ENCODE measurements at places on chromosomes 11 and 22. TPM values are rescaled to one million over a fixed set of nuclear protein-coding genes. Genes with fewer than 3 reads are reported as not detected.

DNA sequence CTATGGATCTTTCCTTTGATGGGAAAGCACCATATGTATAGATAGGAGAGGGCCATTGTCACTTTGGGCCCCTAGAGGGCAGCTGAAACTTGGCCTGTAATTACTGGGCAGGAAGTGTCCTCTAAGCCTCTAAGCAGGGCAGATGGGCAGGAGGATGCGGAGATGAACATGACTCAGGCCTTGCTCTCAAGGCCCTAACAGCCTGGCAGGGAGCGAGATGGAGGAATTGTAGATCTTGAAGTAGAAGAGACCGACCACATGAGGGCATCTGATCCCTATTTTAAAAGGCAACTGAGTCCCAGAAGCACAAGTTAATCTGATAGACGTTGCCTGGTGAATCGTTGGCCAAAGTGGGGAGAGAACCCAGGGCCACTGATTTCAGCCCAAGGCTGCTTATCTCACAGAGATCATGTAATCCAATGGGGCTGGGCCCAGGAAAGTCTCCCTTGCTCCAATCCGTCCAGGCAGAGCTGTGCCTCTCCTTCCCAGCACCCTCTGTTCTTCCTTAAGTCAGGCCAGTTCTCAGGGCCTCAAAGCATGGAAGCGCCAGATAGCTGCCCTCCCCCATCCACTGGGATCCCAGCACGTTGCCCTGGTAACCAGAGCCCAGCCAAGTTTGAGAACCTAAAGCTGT lies 2.5 kb upstream of the SEPTIN3 start:
- no peak overlapping the region for H3K4me3 ChIP-seq
- DNase-seq, result no peak
- no peak overlapping the region for H3K27ac ChIP-seq
- no peaks in the 10 kb centered on the region for H3K4me1 ChIP-seq
- no peaks in the 10 kb centered on the region for H3K36me3 ChIP-seq

GRCh38 chr22:46083383-46084350 lies 66.7 kb upstream of the PPARA start:
- peak overlapping the region; percentile 90 for H3K27ac ChIP-seq
- DNase-seq, result peak; percentile 50
- H3K4me3 ChIP-seq, result no peak overlapping the region
- H3K4me1 ChIP-seq, result no peaks in the 10 kb centered on the region
- H3K27me3 ChIP-seq, result no peaks in the 10 kb centered on the region

Gene TENM4
- 2.7 TPM for total RNA-seq

Gene CEP126
- total RNA-seq, result 12.4 TPM

Gene ANKK1
- 3.3 TPM for total RNA-seq

Gene NXPE2
- 9.1 TPM for total RNA-seq

DNA sequence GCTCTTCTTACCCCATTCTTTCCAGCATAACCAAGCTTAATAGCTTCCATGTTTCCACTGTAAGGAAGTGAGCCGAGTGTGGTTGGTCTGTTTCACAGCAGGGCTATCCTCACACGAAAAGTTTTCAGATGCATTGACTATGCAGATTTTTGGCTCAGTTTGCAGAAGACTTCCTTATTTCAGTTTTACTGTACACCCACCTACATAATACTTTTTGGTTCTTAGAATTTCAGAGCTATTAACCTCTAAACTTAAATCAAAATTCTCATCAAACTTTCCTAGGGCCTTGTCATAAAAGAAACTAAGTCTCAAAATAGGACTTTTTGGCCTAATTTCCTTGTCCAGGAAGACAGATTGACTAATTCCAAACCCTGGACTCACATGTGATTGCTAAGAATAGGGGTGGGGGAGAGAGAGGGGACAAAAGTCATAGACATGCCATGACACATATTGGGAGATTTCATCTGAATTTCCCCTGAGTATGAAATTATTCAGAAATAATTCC lies 7.3 kb upstream of the EHF start:
- no peak for DNase-seq
- no peaks in the 10 kb centered on the region for H3K4me1 ChIP-seq
- no peaks in the 10 kb centered on the region for H3K27me3 ChIP-seq
- H3K36me3 ChIP-seq, result no peaks in the 10 kb centered on the region
- no peak overlapping the region for H3K4me3 ChIP-seq

DNA sequence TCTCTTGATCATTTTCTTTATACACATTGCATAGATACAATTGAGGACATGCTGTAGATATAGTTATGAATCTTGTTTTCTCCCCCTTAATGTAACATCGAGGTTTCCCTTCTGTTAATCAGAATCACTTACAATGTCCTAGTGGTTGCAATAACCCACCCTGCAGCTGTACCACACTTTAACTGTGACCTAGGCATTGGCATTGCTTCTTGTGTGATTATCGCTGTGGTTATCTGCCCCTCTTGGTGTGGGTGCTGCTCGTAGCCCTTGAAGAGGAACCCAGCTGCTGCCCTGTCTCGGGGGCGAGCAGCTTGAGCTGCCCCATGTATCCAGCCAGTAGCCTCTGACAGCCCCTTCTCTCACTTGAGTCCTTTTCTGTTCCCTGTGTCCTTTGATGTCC lies 1.5 kb downstream of the DGAT2 start:
- no peak overlapping the region for H3K27ac ChIP-seq
- no peaks in the 10 kb centered on the region for H3K36me3 ChIP-seq
- peaks cover 13% of the 10 kb centered on the region for H3K4me1 ChIP-seq
- H3K4me3 ChIP-seq, result no peak overlapping the region
- DNase-seq, result no peak

DNA sequence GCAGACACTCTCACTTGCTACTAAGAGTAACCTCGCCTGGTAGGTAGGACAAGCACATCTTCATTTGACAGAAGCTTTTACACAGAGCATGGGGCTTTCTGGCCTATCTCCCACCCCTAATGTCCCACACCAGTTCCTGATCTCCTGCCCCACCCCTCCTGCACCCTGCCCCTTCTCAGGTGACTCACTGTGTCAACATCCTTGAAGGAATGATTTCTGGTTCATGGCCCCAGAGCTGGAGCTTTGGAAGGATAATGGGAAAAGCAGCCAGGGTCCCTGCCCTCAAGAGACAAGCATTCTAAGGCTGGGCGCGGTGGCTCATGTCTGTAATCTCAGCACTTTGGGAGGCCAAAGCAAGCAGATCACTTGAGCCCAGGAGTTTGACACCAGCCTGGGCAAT lies 47.2 kb downstream of the LRFN4 start:
- H3K27ac ChIP-seq, result peak overlapping the region; percentile 62
- no peak overlapping the region for H3K4me3 ChIP-seq
- H3K36me3 ChIP-seq, result no peaks in the 10 kb centered on the region
- H3K4me1 ChIP-seq, result no peaks in the 10 kb centered on the region
- peak; percentile 66 for DNase-seq

DNA sequence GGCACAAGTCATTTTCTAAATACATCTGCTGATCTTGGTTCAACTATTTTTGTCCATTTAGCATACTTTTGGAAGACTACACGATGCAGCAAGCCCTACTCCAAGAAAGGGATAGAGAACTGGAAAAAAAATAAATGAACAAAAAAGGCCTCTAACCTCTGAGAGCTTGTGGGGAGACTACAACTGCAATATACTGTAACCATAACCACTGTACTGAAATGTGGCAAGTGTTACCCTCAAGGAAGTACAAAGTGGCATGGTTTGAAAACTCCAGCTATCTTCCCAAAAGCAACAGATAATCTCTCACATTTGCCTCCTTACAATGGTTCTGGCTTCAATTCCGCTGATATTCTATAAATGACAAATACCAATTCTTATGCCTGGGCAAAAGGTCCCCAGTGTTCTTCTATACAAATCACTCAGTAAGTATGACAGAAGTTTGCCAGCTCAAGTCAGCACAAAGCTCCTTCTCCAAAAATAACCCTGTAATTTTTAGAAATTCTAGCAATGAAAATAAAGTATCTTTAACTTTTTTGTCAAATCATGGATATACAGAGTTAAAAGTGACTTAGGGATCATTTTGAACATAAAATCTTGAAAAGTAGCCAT lies 22.9 kb downstream of the AMBRA1 start:
- no peaks in the 10 kb centered on the region for H3K27me3 ChIP-seq
- H3K27ac ChIP-seq, result no peak overlapping the region
- DNase-seq, result no peak
- no peaks in the 10 kb centered on the region for H3K36me3 ChIP-seq
- no peaks in the 10 kb centered on the region for H3K4me1 ChIP-seq

- H3K4me1 ChIP-seq, result no peaks in the 10 kb centered on the region
- H3K27ac ChIP-seq, result no peak overlapping the region
- H3K36me3 ChIP-seq, result no peaks in the 10 kb centered on the region
- H3K27me3 ChIP-seq, result no peaks in the 10 kb centered on the region
Measured at GRCh38 chr11:96045622-96046456, 121.9 kb upstream of the MTMR2 start.

Gene SSTR3
- total RNA-seq, result not detected

Gene KCNA4
- total RNA-seq, result not detected

GRCh38 chr11:67240576-67241389 lies 25.5 kb upstream of the GRK2 start:
- peak overlapping the region; percentile 93 for H3K27ac ChIP-seq
- H3K4me1 ChIP-seq, result peaks cover 20% of the 10 kb centered on the region
- DNase-seq, result peak; percentile 83

DNA sequence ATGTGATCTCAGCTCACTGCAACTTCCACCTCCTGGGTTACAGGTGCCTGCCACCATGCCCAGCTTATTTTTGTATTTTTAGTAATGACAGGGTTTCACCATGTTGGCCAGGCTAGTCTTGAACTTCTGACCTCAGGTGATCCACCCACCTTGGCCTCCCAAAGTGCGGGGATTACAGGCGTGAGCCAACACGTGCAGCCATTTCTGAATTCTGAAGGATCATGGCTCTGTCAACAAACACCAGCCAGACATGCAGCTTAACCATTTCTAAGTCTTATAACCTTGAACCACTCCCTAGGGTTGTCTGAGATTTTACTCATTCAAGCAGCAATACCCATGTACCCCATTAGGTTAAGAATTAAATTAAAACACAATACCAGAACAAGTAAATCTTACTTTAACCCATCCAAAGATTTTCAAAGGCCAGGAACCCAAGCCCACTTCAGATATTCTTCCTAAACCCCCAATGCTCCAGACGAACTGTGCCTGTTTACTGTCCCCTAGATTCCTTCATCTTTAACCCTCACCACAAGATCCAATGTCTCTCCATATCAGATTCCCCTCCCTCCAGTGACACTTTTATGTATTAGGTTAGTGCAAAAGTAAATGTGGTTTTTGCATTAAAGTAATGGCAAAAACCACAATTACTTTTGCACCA lies 4.0 kb downstream of the RPS13 start:
- no peaks in the 10 kb centered on the region for H3K27me3 ChIP-seq
- H3K36me3 ChIP-seq, result no peaks in the 10 kb centered on the region
- no peak overlapping the region for H3K4me3 ChIP-seq
- no peak for DNase-seq

Gene RBMXL2
- total RNA-seq, result not detected

Gene SYCE3
- not detected for total RNA-seq

DNA sequence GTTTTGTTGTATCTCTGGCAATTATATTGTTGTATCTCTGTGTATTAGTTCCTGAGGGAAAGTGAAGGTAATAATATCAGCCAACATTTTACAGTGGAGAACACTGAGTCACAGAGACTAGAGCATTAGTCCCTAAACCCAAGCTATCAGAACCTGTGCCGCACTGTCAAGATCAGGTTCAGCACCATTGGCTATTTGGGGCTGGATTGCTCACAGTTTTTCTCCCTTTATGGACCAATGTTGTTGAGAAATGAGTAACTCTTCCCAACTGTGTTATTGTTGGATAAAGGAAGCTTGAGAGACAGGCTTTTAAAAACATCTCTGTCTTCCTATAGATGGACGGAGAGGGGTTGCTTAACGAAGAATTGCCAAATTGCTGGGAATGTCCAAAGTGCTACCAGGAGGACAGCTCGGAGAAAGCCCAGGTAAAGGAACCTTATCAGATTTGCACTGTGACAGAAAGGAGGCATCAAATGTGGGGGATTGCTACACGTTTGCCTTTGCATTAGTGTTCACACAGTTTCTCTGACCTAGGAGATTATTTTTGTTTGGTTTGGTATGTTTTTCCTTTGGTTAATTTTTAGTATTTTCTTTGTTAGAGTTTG lies 18.2 kb upstream of the GRK2 start:
- no peaks in the 10 kb centered on the region for H3K27me3 ChIP-seq
- no peak overlapping the region for H3K4me3 ChIP-seq
- no peak for DNase-seq
- H3K27ac ChIP-seq, result no peak overlapping the region

DNA sequence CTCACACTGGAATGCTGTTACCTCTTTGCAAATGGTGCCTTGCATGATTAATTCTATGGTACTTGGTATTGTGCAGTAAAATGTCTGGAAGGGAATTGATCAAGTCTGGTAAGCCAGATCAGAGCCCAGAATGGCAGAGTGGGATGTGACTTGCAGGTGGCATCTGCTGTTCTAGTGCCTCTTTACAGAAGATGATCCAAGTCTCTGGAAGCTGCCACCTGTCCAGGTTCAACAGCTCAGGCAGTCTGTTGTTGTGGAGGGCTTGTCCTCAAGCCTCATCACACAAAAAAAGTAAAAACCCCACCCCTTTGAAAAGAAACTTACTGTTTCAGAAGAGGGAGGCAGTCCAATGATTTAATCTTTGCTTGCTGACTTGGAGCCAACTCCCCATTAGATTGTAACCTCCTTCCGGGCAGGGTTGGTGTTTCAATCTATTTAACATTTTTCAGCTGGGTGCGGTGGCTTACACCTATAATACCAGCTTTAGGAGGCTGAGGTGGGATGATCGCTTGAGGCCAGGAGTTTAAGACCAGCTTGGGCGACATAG lies 17.1 kb downstream of the ZNRF3 start:
- H3K4me3 ChIP-seq, result no peak overlapping the region
- H3K27ac ChIP-seq, result no peak overlapping the region
- no peaks in the 10 kb centered on the region for H3K4me1 ChIP-seq
- H3K36me3 ChIP-seq, result no peaks in the 10 kb centered on the region
- DNase-seq, result no peak
- H3K27me3 ChIP-seq, result no peaks in the 10 kb centered on the region

Gene KRTAP5-1
- not detected for total RNA-seq

- H3K4me1 ChIP-seq, result no peaks in the 10 kb centered on the region
- no peaks in the 10 kb centered on the region for H3K27me3 ChIP-seq
- DNase-seq, result no peak
- H3K36me3 ChIP-seq, result no peaks in the 10 kb centered on the region
- no peak overlapping the region for H3K4me3 ChIP-seq
Measured at GRCh38 chr11:14669958-14670357, 26.4 kb downstream of the PDE3B start.

DNA sequence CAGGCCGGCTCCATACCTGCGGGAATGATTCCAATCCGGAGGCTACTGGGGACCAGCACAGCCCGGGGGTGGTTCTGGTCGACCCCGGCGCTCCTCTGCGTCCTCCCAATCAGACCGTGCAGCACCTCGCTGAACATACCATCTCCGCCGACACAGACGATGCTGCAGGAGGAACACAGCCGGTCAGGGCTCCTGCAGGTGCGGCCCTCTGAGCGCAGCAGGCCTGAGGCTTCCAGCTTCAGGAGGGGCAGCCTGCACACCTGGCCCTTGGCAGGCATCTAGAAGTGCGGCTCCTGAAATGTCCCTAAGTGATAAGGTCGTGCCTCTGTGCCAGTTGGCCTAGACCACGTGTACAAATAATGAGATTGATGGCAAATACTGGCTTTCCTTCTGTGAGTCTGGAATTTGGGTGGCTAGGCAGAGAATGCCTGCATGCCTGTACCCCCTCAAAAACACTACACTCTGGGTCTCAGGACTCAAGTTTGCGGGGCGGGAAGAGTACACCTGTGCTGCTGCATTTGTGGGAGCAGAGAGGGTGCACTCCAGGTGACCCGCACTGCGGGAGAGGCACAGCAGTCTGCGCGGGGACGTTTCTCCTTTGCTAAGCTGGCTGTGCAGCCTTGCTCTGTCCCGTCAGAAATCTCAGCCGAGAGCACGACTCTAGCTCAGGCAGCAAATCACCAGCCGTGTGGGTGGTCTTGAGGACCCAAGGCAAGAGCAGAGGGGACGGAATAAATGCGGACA lies 30.1 kb downstream of the CERK start:
- no peaks in the 10 kb centered on the region for H3K27me3 ChIP-seq
- DNase-seq, result no peak
- H3K4me3 ChIP-seq, result no peak overlapping the region
- H3K36me3 ChIP-seq, result peaks cover 98% of the 10 kb centered on the region

Gene RPLP2
- total RNA-seq, result 460 TPM
